ENCODE measurements at places on chromosomes 6 and 20.

DNA sequence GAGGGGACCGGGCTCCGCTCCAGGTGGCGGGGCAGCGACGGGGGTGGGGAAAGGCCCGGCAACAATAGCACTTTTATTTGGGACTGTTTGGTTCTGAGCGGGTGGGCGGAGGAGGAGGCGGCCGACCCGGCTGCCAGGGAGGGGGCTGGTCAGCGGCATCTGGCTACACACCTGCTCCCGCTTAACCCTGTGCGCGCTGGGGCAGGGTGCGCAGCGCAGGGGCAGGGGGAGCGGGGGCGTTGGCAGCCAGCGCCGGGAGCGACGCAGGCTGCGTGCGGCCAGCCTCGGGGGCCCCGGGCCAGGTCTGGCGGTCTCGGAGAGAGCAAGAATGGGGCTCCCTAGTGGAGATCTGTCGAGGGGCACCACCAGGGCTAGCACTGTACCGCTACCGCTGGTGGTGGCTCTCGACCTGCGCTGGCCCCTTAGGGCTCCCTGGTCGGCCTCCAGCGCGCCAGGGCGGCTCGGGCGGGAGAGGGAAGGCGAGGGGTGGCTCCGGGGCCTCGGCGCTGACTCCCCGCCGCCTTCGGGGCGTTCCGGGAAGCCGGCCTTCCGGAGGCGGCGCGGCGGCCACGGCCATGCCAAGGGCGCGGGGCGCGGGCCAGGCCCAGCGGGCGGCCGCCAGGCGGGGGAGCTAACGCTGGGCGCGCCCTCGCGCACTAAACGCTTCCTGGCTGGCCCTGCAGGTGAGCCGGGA, 92.4 kb downstream of the NCR2 start:
- peak; percentile 10 for DNase-seq

DNA sequence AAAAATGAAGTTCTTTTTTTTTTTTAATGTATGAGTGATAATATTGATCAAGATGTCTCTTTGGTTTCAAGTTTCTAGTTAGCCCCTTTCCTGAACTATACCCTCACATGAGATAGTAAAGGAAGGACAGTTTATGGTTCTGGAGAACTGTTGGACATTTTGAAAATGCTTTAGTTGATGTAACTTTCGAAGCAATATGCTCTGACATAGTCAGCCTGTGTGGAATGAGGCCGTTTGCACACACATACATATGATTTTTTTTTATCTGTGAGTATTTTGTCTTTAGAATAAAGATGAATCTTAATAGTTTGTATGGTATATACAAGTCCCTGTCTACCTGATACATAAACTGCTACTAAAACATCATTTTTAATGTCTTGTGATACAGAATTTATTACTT, 177.0 kb downstream of the ARID1B start:
- DNase-seq = no peak

- no peak for DNase-seq
Observed at GRCh38 chr6:12595161-12595811, 121.3 kb upstream of the PHACTR1 start.

GRCh38 chr6:99130897-99131873, 183.4 kb upstream of the FBXL4 start:
- no peak for DNase-seq

GRCh38 chr6:88445188-88445965, 279.2 kb upstream of the CNR1 start:
- DNase-seq = no peak

- DNase-seq = no peak
Observed at GRCh38 chr6:158708239-158708638, 58.4 kb downstream of the SYTL3 start.

GRCh38 chr20:44057698-44058675, 129.0 kb downstream of the JPH2 start:
- DNase-seq = no peak

- DNase-seq = no peak
Observed at GRCh38 chr20:32877507-32877906, 18.8 kb downstream of the EFCAB8 start.

DNA sequence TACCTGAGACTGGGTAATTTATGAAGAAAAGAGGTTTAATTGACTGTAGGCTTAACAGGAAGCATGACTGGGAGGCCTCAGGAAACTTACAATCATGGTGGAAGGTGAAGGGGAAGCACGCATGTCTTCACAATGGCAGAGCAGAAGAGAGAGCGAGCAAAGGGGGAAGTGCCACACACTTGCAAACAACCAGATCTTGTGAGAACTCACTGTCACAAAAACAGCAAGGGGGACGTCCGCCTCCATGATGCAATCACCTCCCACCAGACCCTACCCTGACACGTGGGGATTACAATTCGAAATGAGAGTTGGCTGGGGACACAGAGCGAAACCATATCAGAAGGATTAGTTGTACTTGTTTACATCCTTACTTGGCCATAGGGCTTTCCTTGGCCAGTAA, 49.7 kb downstream of the FIG4 start:
- DNase-seq = no peak

GRCh38 chr20:48585061-48585870, 242.5 kb downstream of the PREX1 start:
- DNase-seq = no peak

DNA sequence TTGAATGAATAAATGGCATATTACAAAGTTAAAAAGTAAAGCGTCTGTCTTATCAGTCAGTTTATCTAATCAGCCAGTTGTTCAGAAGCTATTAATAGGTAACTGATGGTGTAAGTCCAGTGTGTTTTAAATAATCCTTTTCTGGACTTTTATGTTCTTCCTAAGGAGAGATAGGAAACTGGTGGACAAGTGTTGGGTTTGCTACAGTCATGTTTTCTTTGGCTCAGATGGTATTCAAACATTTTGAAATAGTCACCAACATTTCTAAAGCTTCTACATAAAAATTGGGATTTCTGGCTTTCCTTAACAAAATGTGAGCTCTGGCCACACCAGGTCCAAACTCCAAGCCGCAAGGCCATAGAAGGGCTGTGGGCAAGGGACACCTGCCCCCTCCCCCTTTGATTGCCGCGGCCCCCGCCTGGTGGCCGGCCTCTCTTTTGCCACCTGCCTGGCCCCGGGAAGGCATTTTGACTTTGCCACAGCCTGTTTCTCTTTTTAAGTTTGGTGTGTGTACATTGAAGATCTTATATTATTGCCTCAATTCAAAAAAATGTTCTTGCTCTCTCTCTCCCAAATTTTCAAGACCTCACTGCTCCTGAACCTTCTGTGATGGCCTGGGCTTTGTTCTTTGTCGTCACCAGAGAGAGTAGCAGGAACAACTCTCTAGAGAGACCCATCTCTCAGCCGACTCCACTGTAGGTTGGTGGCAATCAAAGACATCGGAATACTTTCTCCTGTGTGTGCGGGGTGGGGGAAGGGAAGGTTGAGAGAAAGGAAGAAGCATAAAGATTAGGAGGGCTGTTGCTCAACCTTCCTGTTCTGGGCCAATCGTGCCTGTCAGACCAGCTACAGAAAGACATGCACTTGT, 84.0 kb upstream of the ZNF217 start:
- DNase-seq = no peak

GRCh38 chr6:157019115-157019641, 242.0 kb downstream of the ARID1B start:
- DNase-seq = no peak

DNA sequence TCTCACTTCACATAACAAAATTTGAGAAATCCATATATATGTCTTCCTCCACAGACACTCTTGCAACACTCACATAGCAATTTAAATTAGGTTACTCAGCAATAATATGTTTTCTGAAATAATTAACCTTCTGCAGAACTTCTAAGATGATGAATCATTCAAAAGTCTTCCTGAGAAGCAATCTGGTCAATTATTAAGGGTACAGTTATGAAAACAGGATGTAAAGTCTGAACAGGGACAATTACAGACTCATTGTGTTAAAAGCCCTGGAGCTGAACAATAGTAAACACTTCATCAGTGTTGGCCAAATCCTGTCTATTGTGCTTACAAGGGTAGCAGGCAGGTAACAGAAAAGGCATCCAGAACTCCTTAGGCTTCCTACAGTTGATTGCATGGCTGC, 75.4 kb downstream of the FILIP1 start:
- DNase-seq = no peak

Data from central memory CD4-positive, alpha-beta T cell (primary cell).